Activated CD4-positive, CD25-positive, alpha-beta regulatory T cell treated with anti-CD3 and anti-CD28 coated beads, Interleukin-2, amount 50 U/mL, for 72 hours (primary cell): ENCODE measurements at places on chromosomes 3 and 15.

- DNase-seq: no peak
Measured at GRCh38 chr3:98972720-98973119, 71.2 kb upstream of the DCBLD2 start.

DNA sequence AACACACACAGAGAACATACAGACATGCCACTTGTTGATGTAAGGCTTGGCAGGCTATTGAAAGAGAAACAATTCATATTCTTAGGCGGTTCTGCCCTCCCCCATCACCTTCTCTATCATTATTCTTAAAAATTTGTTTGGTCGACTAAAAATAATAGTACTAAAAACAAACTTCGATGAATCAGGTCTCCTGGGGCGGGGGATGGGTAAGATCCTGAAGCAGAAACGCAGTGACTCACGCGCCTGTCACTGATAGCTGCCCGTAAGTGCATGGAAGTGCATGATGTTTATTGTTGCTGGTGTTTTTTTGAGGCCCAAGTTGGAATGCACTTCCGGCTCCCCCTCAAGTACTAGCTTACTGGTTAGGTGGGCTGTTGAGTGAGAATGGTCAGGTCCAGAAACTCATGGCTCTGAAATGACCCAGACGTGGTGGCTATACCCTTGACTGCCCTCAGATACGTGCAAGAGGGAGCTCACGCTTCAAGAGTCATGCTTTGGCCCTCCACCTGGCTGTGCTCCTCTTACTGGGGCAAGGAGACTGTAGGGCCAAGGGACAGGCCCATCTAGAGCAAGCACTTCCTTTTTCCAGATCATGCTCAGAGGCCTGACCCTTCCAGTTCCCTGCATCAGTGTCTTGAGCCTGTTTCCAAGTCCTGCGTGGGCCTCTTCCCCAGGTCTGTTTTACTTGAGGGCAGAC lies 10.9 kb downstream of the SMAD3 start:
- no peak for DNase-seq

DNA sequence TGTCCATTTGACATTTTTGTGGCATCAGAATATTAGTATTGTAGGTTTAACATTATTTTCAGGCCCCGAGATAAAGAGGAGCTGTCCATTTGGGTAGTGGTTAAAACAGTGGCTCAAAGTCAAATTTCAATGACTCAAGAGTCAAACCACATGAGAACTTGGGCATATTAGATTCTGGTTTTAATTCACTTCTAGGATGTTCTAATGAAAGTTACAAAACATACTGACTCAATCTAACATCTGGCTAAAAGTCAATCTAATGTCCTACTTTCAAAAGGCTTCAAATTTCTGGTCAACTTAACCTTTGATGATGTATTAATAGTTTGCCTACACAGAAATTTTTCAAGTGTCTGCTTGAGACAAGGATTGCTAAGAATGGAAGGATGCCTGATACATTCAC lies 112.4 kb downstream of the ABI3BP start:
- DNase-seq: no peak

GRCh38 chr15:87954793-87955192 lies 301.7 kb downstream of the NTRK3 start:
- DNase-seq: no peak

DNA sequence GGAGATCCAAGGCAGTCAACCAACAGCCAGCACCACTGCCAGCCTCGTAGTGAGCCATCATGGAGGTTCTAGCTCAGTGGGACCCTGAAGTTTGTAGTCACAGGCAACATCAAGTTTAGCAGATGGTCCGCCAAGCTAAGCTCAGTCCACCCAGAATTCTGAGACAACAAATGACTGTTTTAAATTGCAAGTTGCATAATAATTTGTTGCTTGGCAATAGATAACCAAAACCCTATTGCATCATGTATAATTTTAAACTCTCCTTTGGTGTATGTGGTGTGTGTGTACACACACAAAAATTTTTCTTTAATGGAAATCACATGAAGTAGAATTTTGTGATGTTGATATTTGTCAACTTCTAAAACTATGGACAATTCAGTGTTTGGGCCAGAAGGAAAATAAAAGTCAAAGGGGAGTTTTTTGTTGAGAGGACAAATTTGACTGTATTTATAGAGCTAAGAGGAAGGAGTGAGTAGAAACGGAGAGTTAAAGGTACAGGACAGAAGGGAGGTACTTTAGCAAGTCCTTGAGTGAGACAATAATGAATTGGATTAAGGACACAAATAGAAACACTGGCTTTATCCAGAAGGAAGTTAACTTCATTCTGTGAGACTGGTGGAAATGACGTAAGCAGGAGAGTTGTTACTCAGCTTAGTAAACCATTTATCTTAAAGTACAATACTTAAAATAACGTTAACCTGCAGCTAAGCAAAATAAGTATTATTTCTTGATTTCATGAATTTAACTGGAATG lies 83.6 kb downstream of the NCEH1 start:
- DNase-seq: no peak

- DNase-seq: no peak
Measured at GRCh38 chr15:80179025-80179759, 26.4 kb downstream of the FAH start.

DNA sequence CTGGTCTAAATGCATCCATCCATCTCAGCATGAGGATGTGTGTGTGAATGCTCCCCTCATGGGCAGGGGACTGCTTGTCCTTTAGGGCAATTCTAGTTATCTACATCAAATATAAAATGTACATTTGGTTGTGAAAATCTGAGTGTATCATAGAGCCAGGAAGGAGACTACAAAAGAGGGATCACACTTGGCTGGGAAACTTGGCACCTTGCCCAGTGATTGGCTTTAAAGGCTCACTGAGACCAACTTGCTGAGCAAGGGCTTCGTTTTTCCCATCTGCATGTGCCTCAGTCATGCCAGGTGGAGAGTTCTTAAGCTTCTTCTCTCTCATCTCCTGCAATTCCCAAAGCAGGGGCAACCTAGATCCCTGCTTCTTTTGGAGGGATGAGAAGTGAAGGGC lies 5.2 kb downstream of the CAPN3 start:
- DNase-seq: no peak

GRCh38 chr15:51830276-51830806 lies 888 bp downstream of the TMOD3 start:
- no peak for DNase-seq

GRCh38 chr3:19596408-19596807 lies 337.6 kb downstream of the EFHB start:
- no peak for DNase-seq

DNA sequence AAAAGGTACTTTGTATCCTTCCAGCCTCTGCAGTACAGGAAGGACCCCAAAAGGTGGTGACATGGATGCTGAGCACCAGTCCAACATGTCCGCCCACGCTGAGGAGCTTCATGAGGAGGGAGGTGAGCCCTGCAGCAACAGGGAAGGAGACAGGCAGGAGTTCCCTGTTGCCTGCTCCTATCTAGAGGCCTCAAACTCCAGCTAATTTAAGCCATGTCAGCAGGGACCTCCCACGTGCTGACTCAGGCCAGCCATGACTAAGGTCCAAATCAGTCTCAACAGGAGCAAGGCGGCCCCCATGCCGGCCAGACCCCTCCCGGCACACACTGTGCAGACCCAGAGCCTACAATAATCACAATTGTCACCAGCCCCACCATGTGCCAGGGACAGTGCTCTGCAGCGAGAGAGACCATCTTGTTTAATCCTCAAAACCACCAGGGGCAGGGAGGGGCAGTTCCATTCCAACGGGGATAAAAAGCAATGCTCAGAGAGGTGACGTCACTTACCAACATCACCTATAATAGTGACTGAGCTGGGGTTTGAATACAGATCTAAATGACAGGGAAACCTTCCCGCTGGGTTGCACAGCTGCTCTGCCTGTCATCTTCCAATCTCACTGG lies 54.5 kb upstream of the GATA2 start:
- DNase-seq: no peak

GRCh38 chr3:14405360-14406238 lies 3.2 kb downstream of the SLC6A6 start:
- DNase-seq: no peak

GRCh38 chr3:68515237-68515636 lies 417.1 kb downstream of the TAFA4 start:
- DNase-seq: no peak

DNA sequence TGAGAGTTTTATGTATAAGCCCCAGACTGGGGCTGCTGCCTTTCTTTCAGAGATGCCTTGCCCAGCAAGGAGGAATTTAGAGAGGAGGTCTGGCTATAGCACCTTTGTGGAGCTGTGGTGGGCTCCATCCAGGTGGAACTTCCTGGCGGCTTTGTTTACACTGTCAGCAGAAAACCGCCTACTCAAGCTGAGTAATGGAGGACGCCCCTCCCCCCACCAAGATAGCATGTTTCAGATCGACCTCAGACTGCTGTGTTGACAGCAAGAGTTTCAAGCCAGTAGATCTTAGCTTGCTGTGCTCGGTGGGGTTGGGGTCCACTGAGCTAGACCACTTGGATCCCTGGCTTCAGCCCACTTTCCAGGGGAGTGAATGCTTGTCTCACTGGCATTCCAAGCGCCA lies 155.6 kb downstream of the STXBP5L start:
- DNase-seq: no peak

GRCh38 chr3:185188816-185189215 lies 36.0 kb upstream of the C3orf70 start:
- DNase-seq: no peak

- DNase-seq: no peak
Measured at GRCh38 chr3:119388577-119388976, 74.8 kb downstream of the TMEM39A start.

DNA sequence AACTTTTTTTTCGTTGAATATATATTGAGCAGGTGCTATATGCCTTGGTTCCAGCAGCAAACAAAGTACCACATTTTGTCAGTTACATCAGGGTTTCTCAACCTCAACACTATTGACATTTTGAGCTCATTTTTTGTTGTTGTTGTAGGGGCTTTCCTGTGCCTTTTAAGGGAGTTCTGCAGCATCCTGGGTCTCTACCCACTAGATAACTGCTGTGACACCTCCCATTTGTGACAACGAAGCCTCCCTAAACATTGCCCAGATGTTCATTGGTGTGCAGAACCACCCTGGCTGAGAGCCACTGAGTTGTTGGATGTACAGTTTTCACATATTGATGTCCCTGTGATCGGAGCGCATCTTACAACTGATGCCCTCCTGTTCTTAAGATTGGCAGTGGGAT lies 382.6 kb downstream of the PTPRG start:
- no peak for DNase-seq

- no peak for DNase-seq
Measured at GRCh38 chr15:74336061-74337005, 31.1 kb downstream of the CYP11A1 start.

- no peak for DNase-seq
Measured at GRCh38 chr3:157441102-157441624, 4.5 kb downstream of the PTX3 start.

DNA sequence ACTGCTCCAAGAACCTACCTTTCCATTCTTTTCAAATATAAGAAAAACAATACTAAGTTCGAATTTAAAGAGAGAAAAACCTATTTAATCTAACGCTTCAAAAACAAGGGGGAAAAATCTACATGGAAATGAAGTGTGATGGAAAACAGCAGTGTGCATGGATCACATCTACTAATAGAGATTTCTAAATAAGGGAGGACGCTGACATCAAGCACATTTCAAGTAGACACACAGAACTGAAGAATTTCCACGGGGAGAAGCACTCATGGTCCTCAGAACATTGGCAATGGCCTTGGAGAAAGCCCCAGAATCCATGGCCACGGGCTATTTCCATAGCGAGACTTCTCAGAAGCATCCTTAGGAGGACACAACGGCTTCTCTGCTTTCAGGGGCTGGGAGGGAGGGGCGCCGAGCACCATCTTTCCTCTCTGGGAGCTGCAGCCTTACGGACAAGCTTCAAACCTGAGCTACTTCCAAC lies 1.0 kb downstream of the TASOR start:
- no peak for DNase-seq

DNA sequence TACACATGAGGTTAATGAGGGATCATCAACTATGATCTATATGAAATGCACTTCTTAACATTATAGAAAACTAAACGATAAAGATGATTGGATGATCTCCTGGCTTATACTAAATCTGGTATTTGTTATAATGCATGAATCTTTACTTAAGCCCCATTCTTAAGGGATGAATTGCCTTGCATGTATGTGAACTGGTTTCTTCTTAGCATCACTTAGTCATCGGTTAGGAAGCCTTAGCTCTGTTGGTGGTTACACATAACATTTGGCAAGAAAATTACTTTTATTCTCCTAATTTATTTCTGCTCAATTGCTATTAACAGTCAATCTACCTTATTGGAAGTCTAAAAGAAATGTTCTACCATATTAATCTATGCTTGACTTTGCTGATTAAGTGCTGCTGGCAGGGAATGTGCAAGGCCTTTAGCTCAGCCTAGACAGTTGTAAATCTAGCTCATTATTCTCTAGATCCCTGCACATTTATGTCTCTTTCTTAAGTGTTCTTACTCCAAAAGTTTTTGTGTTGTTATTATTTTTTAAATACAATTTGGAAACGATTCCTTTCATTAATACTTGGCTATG lies 356.0 kb downstream of the ZPLD1 start:
- no peak for DNase-seq

- no peak for DNase-seq
Measured at GRCh38 chr3:159779883-159780282, 208.8 kb upstream of the IL12A start.

DNA sequence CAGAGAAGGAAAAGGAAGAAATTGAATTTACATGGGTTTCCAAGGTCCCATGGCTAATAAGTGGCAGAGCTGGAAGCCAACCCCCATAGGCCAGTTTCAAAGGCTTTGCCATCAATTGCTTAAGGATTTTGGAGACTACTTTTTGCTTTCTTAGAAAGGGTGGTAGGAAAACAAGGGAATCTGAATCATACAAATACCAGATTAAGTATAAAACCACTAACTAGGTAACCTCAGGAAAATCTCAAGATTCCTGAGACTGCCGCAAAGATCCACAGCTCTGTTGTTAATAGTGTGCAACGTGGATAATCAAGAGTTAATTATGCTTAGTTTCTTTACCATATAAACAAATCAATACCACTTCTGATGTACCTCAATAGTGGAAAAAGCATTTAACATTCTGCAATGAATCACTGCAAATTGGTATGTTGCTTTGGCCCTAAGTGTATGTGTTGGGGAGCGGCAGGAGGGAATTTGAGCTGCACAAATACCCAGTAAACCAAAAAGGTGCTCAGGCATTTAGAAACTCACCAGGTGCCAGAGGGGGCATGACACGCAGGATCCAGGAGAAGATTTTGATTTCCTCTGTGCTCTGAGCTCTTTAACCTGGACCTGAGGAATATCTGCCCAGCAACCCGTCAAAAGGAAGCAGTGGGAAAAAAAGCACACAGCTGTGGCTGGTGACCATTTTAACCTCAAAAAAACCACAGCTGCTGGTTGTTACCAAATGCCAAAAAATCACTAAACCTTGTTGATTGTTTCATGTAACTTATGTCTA lies 22.0 kb downstream of the AADAC start:
- no peak for DNase-seq

- DNase-seq: no peak
Measured at GRCh38 chr3:6180171-6180570, 680.7 kb upstream of the GRM7 start.
